ENCODE measurements at places on chromosomes 12 and 14. TPM values are rescaled to one million over a fixed set of nuclear protein-coding genes. Genes with fewer than 3 reads are reported as not detected.

DNA sequence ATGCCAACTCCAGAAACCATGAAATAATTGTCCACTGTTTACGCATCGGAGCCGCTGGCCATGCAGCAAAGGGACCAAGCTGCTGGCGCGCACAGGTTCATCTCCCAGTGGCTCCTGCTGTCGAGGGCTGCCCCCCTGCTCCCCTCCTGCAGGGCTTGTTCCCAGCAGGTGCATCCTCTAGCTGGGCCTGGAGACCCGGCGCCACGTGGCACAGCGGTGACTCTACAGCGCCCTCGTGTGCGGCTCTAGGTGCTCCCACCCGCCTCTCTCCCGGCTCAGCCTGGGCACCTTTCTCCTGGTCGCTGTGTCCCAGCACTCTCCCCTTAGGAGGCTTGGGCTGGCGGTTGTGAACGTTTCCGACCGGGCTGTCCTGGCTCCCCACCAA lies 37.5 kb upstream of the INF2 start:
- DNase-seq = no peak

- no peak for DNase-seq
These were observed 65.5 kb upstream of the SLCO1C1 start for GRCh38 chr12:20629414-20630156.

- DNase-seq = no peak
These were observed 625.0 kb upstream of the MIS18BP1 start for GRCh38 chr14:45877981-45878380.

The KRT8 gene
- 87.0 TPM for total RNA-seq
